Kidney epithelial cell (primary cell): ENCODE measurements at places on chromosomes 5 and 9. TPM values are rescaled to one million over a fixed set of nuclear protein-coding genes. Genes with fewer than 3 reads are reported as not detected.

DNA sequence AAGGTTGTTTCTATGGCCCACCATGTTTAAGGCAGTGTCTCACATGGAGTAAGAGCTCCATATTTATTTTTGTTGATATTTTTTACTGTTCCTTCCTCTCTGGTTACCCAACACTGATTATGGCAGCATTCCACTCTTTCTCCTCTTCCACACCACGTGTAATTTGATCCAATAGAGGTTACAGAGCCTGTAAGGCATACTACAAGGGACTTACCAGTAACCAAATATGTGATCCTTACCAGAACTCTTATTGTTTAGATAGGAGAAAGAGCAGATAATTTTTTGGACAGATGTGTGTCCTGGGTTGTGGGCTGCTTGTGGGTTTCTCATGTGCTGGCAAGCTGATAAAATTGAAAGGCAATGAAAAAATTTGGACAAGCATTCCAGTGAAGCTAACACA is 261.3 kb downstream of the TMEM167A start:
- DNase-seq: no peak

GRCh38 chr5:134949316-134949715 is 18.4 kb upstream of the CATSPER3 start:
- DNase-seq: no peak

Gene PRRT1B
- not detected in 2 replicates for total RNA-seq

- DNase-seq: no peak
These were observed 423.0 kb downstream of the DIRAS2 start for GRCh38 chr9:90219548-90220118.

GRCh38 chr5:118996098-118996497 is 7.8 kb upstream of the DTWD2 start:
- DNase-seq: no peak

Gene PCDHGB2
- total RNA-seq: 1.2 and 1.9 TPM in 2 replicates

GRCh38 chr5:135883441-135883840 is 12.2 kb downstream of the IL9 start:
- DNase-seq: no peak

GRCh38 chr9:137807721-137808703 is 69.6 kb upstream of the CACNA1B start:
- DNase-seq: no peak
